Ascending aorta (tissue), 2 donors: ENCODE measurements at places on chromosomes 4 and X.

DNA sequence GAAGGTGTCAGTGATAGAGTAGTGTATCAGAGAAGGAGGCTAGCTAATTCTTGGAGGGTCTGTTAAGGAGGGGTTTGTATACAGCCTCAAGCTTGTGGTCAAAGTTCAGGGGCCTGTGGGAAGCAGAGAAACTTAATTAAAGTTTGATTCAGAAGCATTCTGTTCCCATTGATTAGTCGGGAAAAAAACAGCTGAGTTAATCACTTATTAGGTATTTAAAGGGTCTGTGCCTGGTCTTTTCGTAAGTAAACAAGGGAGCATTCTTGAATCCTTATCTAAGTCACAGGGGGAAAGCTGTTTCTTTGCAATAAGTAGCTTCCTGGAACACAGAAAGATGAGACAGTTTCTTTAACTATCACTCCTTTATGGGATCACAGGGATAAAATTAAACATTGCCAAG, 492.1 kb downstream of the PCDH10 start:
- DNase-seq: no peak

DNA sequence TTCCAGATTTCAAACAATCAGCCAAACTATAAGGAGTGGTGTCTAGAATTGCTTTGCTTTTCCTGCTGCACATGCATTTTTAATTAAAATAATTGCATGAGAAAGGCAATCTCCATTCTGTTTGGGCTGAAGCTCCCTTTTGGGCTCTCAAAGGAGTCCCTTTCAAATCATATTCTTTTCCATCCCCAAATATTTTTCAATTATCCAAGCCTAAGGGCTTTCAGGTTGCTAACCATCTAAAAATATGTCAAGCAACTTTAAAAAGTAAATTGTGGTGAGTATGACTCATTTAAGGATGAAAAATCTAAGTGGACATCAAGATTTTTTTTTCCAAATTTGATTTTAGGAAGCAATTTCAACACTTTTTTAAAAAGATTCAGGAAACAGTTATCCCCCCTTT, 28.4 kb downstream of the PIR start:
- no peak for DNase-seq

- DNase-seq: no peak
These were observed 4.7 kb downstream of the GLUD2 start for GRCh38 chrX:121052122-121052521.

GRCh38 chr4:112704991-112705845, 68.3 kb downstream of the LARP7 start:
- peak; percentile 75 for DNase-seq

DNA sequence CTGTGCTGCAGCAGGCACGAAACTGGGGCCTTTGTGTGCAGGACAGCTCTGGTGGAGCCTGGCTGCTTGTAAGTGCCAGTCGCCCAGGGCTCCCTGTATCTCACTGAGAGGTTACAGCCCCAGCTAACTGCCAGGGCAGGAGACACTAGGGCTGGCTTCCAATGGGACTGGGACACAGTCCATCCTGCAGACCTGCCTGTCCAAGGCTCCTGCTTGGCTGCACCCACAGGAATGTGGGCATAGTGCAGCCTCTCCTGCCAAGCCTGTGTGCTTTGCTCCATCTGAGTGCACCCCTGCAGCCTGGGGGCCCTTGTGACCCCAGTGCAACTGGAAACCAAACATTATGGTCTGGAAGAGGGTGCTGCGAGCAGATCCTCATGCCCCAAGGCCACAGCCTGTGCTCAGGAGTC, 144.0 kb downstream of the ADAM29 start:
- DNase-seq: no peak

- no peak for DNase-seq
These were observed 71.1 kb upstream of the ZCCHC13 start for GRCh38 chrX:74232859-74233258.

DNA sequence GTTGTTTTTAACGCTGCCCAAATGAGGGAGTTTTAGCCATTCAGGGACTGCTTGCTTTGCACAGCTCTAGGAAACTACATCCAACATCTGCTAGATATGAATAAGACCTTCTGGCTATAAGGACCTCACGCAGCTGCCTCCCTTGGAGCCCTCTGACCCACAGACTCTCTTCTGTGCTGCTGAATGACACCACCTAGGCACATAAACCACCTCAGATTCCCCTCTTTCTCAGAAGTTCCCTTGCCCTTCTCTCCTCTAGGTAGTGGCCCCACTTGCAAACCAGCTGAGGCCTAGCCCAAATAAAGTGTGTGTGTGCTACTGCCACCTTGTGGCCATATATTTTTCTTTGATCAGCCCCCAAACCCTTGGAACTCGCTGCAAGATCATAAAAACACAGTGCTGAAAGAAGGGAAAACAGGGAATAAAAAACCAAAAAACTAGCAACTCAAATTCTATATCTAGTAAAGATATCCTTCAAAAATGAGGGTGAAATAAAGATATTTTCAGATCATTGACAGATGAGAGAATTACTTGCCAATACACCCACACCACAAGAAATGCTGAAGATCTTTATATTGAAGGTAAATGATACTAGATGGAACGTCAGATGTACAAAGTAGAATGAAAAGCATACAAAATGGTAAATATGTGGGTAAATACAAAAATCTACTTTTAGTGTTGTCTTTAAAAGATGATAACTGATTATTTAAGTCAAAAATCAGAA, 265.9 kb downstream of the ADAMTS3 start:
- DNase-seq: no peak

DNA sequence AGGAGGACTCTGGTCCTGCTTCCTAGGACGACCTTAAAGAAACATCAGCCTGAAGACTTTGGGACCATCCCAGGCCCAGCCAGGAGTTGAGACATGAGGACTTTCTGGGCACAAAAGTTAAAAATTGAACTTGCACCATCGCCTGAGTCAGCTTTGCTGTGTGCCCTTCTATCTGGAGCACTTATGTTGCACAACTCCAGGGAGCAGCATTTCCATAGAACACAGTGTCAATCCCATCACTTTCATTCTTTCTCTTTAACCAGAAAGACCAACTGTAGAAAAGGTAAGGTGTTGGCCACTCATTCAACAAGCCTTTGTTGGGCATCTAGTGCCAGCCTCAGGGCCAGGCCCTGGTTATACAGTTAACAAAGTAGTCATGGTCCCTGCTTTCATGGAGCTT, 8.6 kb upstream of the CLDN24 start:
- DNase-seq: no peak

DNA sequence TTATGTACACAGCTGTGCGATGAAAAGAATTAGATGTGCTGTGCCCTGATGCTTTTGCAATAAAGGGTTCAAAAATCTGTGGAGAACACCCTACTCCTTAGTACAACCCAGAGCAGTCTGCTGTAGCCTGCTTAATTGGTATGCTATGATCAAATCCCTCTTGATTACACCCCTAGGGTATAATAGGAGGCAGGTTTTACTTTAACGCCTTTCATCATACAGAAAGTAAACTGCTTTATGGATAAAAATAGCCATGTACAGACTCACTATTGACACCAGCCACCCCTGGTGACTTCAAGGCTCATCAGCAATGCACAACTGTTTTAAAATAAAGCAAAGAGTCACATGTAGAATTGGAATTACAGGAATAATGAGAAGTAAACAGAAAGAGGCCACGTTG, 315.3 kb downstream of the DMD start:
- no peak for DNase-seq

GRCh38 chrX:37684426-37684825, 1.2 kb upstream of the XK start:
- no peak for DNase-seq

GRCh38 chr4:161404346-161405110, 759.3 kb downstream of the FSTL5 start:
- no peak for DNase-seq

DNA sequence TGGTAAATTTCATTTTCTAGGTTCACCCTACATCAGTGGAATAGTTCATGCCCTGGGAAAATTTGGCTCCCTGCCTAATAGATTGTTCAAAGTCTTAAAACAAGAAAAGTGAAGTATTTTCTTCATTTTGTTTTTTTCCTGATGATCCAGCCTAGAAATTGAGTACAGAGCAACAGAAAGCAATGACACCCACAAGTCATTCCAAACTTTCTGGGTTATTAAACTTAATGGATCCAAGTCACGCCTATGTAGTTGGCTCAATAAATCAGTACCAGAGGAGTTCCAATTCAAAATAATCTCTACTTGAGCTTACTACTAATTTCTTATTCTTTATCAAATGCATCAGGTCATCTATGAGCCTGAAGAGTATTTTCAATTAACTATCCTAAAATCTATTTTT, 937.6 kb upstream of the SLIT2 start:
- no peak for DNase-seq

GRCh38 chr4:52142816-52143215, 91.7 kb downstream of the SPATA18 start:
- DNase-seq: no peak

DNA sequence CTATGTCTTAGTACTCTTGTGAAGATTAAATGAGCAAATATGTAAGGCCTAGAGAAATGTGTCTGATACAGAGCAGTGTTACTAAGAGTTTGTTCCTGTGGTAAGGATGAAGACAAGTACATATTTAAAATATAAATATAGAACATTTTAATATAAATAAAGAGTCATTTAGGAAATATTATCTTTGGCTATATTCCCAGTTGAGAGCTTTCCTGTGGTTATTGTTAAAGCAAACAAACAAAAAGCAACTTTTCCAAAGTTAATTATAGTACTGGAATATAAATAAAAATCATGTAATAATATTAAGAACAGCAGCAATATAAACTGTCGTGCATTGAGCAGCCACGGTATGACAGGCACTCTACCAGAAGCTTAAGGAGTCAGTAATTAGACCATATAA, 472.5 kb downstream of the INPP4B start:
- DNase-seq: no peak

DNA sequence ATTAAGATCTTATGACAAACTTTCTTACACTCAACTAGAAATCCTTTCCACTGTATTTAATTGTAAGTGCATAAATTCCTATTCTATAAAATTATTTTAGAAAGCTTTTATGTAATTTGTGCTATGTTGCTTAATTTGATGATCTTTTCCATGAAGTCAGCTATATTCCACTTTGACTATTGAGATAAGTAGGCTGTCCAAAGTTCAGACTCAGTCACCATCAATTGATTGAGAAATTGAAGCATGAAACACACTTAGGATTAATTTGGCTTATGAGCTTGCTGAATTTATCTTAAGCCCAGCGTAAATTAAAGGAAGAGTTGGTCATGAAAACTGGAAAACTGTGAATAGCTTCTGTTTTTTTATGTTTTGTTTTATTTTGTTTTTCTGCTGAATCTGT, 18.7 kb upstream of the UGT2B10 start:
- DNase-seq: no peak

GRCh38 chr4:147644471-147644870, 27.3 kb downstream of the TMEM184C start:
- DNase-seq: no peak

GRCh38 chr4:158912806-158913205, 144.0 kb downstream of the FNIP2 start:
- DNase-seq: no peak

- no peak for DNase-seq
These were observed 33.9 kb upstream of the ADGRG2 start for GRCh38 chrX:19156186-19156585.

DNA sequence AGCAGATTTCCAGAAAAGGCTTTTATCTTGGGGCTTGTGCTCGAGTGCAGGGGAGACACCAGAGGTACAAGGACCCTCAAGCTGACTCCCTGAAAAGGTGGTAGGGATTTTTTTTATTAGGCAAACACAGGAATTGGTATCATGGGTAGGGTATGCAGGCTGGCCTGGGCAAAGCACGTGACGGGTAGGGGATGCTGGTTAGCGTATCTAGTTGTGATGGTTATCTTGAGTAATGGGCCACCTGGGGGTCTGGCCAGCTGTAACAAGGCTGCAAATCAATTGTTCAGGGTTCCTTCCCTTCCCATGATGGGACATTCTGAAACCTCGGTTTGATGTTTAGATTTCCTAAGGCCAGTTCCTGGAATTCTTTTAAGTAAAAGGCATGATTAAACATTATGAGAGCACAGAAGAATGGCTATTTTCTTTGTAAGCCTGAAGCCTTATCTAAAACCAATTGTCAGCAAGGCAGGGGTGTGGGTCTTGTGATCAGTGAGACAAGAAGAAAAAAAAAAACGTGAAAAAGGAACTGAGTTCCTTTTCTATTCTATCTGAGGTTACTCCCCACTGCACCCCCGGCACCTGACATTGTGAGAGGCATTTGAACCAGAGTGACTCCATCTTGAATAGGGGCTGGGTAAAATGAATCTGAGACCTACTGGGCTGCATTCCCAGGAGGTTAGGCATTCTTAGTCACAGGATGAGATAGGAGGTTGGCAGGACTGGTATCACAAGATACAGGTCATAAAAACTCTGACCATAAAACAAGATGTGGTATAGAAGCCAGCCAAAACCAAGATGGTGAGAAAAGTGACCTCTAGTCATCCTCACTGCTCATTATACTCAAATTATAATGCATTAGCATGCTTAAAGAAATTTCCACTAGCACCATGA, 64.2 kb upstream of the S100G start:
- DNase-seq: no peak

DNA sequence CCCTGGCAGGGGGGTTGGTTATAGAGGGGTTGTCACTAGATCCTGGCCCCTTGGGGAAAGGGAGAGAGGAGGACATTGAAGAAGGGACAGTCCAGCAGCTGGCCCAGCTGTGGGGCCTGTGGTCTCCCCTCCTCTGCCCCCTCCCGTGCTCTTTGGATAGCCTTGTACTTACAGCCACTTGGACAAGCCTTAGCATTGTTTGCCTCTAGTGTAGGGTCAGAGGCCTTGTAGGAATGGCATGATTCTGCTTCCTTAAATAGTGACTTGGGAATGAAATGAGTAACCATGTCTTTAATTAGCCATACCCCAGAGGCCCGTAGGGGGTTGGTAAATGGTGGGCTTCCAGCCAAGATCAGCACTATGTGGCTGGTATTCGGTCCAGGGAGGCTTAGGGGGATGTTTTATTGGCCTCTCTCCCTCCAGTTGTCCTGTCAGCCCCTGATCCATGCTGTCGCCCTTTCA, 230.6 kb downstream of the PTTG2 start:
- DNase-seq: peak; percentile 90

GRCh38 chr4:94426783-94427182, 25.0 kb upstream of the PDLIM5 start:
- DNase-seq: no peak

GRCh38 chrX:120824021-120824420, 51.6 kb downstream of the CT47B1 start:
- DNase-seq: no peak

- DNase-seq: no peak
These were observed 11.8 kb upstream of the ZNF630 start for GRCh38 chrX:48083212-48083611.

GRCh38 chrX:112687189-112687691, 7.5 kb upstream of the LHFPL1 start:
- DNase-seq: no peak
